Panc1 (cell line): ENCODE measurements at places on chromosomes 3 and 15.

- DNase-seq = no peak
Measured at GRCh38 chr3:125119752-125120378, 64.1 kb upstream of the HEG1 start.

DNA sequence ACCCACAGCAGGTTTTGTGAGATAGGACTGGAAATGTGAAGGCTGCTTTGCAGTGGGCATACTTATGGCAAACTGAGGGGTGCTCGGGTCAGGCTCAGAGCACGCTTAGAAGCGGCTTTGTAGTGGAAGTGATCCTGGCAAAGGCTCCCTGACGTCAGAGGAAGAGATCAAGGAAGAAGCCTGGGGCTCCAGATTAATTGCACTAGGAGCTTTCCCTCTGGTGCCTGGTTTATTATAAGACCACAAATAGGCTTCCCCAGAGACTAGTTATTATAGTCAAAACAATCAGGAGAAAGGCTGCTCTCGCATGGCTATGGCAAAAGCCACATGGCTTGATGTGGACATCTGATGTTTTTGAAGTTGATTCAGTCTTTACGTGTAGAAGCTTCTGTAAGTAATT, 515.1 kb downstream of the GABRG3 start:
- DNase-seq = no peak

GRCh38 chr15:42474827-42475226, 16.1 kb downstream of the ZNF106 start:
- DNase-seq = no peak

GRCh38 chr15:77358545-77359240, 61.2 kb downstream of the PEAK1 start:
- DNase-seq = no peak

GRCh38 chr15:83927704-83928391, 273.9 kb downstream of the ADAMTSL3 start:
- DNase-seq = no peak

- no peak for DNase-seq
Measured at GRCh38 chr15:90862964-90863778, 5.2 kb upstream of the FURIN start.

DNA sequence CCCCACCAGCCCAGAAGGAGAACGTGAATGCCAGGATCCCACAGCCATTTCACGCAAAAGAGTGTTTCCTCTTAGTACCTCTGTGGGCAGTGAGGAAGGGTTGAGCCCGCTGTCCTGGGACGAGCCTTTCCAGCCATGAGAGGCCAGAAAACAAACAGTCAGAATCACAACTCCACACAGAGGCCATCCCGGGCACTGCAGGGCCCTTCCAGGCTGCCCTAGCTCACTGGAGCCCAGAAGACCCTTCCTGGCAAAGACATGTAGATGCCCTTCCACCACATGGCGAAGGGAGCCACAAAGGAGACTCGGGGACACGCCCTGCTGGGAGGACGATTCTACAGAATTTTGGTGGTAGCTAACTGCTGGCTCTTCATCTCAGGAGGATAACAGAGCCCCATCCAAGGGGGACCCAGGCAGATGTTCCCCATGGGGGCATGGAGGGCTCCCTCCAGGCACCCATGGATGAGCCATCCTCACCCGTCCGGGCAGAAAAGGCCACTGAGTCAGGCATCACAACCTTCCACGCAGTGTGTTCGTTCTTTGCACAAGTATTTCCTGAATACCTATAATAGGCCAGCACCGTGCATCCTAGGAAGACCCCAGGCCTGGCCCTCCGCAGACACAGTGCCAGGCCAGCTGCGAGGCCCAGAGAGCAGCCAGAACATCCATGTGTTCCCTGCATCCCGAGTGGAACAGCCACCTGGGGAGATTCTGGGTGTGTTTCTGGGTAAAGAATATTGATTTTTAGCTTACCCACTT, 47.2 kb downstream of the SLC12A8 start:
- peak; percentile 8 for DNase-seq

GRCh38 chr15:73065114-73065513, 12.9 kb downstream of the NEO1 start:
- DNase-seq = no peak

DNA sequence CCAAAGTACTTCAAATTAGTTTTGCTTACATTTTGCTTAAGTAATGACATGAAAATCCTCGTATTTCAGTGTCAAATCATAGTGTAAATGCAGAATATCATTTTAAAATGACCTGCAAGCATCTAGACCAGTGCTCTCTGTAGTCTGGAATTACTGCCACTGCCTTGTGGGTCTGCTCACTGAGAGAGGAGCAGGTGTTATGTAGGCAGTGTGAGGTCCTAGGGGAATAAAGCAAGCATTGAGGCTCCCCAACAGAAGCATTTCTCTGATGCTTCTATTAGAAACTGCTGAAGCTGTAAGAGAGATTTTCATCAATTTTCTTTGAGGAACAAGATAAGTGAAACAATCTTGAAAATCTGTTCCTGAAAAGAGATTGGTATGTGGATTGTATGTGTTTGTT, 253.2 kb downstream of the BBX start:
- no peak for DNase-seq
